ENCODE measurements at places on chromosomes 3 and 15.
A peak's percentile ranks its signal among the peaks of the same experiment; 100 is the strongest.

DNA sequence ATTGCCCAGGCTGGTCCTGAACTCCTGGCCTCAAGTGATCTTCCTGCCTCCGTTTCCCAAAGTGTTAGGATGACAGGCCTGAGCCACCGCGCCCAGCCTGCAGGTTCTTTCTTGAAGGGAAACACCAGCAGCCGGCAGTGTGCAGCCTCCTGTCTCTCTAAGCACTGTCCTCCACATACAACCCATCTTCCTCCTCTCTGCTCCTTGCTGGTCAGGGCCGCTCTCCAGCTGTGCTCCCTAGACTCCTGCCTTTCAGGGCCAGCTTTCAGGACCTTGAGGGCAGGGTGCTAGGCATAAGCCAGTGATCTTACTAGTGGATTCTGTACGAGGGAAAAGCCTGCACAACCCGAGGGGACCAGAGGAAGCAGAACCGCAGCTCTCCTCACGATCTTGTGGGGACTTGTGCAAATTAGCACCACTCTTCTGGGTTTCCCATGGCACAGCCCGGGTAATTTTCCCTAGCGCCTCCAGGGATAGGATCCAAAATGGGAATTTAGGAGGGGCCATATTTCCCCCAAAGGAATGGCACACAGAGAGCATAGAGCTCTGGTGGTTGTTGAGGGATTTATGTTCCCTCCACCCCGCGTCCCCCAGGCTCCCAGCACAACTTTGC lies 18.2 kb upstream of the CORO2B start:
- DNase-seq = no peak

DNA sequence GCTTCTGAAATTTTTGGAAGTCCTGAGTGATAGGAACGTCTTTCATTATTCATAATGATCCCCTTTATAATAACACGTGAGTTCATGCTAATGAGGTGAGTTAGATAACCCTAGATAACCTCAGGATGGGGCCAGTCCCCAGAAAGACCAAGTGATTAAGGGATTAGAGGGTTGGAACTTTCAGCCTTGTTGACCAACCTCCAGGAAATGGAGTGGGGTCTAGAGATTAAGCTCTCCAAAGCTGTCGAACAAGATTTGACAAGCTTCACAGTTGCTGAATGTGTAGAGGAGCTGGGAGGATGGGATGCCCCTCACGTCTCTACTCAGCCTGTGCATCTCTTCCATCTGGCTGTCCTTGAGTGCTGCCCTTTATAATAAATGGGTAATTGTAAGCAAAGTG lies 107.1 kb downstream of the ZMAT3 start:
- DNase-seq = no peak

- no peak for DNase-seq
These were observed 28.7 kb upstream of the XIRP1 start for GRCh38 chr3:39221141-39221530.

DNA sequence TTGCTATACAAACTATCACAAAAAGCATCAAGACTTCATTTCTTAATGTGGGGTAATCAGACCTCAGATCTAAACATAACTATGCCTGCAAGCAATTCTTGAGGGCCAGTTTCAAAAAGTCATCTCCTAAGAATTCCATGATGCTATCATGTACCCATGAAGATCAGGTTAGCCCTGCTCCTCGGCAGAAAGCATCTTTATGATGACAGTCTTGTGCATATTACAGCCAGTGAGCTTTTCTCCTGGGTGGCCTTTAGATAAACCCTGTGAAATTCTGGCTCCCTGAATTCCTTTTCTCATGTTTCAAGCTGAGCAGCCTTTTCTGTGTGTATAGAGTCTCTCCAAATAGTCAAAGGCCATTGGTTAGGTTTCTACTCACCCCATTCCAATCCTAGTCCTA lies 201.9 kb upstream of the MCTP2 start:
- no peak for DNase-seq

- DNase-seq = no peak
These were observed 81.4 kb upstream of the HES1 start for GRCh38 chr3:194054540-194054939.

DNA sequence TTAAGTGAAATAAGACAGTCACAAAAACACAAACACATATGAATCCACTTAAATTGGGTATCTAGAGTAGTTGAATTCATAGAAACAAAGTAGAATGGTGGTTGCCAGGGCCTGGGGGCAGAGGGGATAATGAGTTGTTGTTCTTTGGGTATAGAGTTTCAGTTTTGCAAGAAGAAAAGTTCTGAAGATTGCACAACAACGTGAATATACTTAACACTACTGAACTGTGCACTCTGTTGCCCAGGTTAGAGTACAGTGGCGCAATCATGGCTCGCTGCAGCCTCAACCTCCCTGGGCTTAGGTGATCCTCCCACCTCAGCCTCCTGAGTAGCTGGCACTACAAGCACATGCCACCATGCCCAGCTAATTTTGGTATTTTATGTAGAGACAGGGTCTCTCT lies 14.9 kb downstream of the GRAMD2A start:
- DNase-seq = no peak

GRCh38 chr3:111903067-111903511 lies 44.0 kb downstream of the PHLDB2 start:
- no peak for DNase-seq

GRCh38 chr3:139695426-139696313 lies 17.9 kb upstream of the NMNAT3 start:
- DNase-seq = no peak

- DNase-seq = peak; percentile 7
These were observed 262.7 kb upstream of the GADL1 start for GRCh38 chr3:31157047-31157694.

GRCh38 chr3:17367171-17367570 lies 375.3 kb downstream of the TBC1D5 start:
- DNase-seq = no peak

DNA sequence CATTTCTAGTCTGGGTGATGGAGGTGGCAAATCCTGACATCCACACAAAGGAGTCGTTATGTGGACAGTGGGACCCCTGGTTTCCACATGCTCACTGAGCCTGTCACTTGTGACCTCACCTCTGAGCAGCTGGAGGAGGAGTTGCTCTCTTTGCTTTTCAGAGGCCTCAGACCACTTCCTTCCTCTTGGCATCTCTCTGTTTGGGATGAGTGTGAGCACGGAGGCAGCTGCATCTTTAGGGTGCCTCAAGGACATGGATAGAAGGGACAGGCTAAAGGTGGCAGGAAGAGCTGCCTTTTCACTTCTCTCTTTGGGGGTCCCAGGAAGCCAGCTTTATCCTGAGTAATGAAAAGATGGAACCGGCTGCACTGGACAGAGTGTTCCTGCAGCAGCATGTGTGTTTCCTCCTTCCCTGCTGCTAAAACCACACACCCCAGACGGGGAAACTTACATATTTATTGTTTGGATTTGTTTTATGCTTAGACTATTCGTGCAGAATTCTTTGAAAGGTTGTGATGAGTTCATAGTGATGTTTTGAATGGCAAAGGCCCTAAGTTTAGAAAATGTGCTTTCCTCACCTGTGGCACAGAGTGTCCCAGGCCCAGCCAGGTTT lies 31.8 kb downstream of the GPR171 start:
- peak; percentile 25 for DNase-seq

GRCh38 chr3:125179884-125180240 lies 32.7 kb downstream of the SLC12A8 start:
- no peak for DNase-seq

DNA sequence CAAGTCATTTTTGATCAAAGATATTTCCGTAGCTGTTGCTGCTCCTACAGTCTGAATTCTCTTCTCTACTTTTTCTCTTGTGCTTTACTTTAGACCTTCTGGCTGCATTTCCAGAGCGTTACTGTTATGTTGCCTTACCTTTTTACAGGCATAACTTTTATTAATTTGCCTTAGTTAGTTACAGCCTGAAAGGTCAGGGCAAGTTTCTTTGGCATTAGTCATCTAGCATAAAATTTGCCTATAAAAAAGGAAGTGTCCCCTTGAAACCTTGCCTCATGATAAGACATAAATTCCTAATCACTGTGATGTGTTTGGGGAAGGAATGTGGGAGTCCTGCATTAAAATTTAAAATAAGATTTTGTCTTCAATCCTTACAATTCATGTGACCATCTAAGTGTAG lies 618.5 kb downstream of the NR2F2 start:
- DNase-seq = no peak

GRCh38 chr15:91182101-91182500 lies 82.0 kb downstream of the SV2B start:
- no peak for DNase-seq

GRCh38 chr3:142888099-142888480 lies 793 bp downstream of the PCOLCE2 start:
- DNase-seq = no peak

- no peak for DNase-seq
These were observed 34.0 kb upstream of the PCSK6 start for GRCh38 chr15:101523560-101523940.

DNA sequence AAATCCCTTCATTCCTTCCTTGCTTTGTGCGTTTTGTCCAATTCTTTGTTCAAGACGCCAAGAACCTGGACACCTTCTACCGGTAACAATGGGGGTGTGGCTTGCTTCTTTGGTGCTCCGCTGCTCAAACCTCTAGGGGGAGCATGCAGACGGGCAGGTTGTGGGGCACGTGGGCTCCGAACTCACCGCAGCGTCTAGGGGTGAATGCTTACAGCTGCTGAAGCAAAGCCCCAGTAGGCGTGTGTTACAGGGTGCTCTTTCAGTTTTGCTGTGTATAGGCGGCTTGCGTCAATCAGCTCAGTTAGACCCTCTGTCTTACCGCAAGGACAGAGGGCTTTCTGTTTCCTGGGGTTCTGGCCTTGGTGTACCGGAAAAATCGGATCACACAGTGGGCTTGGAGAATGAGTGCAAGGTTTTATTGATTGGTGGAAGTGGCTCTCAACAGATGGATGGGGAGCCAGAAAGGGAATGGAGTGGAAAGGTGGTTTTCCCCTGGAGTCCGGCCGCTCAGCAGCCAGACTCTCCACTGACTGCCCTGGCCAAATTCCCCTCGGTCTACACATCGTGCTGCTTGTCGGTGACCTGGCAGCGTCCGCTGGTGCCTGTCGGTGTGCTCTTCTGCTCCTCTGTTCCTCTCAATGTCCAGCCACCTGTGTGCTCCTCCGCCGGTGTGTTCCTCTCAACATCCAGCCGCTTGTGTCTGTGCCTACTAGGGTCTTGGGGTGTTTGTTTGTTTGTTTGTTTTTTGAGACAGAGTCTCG lies 1.2 kb upstream of the LRRC34 start:
- peak; percentile 98 for DNase-seq

DNA sequence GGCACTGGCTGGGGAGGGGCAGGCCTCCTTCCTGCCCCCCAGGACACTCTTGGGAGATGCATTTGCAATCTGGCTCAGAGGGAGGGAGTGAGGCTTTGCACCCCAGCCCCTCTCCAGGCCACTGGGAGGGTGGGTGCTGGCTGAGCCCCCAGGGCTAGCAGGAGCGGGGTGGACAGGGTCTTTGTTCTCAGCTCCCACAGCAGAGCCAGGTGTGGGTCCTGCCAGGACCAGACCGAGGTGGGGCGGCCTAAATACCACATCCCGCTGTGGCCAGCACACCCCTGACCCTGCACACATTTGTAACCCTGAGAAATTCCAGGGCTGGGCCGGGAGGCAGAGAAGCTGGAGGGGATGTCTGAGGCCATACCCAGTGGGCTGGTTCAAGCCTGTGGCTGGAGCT lies 41.0 kb downstream of the STARD5 start:
- DNase-seq = no peak

DNA sequence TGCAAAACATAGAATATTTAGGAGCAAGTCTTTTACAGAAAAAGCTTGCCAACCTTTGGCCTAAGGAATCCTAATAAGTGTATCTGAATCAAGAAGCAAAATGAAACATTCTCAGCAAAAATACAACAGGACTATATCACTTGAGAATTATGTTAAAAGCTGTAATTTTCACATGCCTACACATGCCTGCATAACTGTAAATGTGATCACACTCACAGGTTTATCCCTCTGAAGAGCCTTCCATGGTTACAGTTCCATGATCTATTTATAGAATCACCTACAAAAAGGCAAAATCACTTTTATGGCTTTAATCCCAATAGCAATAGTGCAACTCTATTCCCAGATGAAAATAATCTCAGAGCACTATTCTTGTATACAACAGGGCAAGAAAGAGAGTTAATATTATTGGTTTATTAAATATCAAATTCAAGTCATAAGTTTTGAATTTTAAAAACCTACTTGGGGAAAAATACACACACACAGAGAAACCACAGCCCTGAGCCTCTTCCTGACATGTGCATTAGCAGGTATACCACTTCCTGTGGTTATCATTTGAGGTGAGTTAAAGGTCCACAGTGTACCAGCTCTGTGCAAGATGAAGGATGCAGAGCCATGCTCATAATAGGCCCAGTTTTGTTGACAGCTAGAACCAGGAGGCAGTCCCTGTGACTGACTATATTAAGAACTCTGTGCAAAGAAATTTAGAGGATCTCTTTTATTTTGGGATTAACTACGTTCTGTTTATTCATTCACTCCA lies 252.5 kb upstream of the TGFBR2 start:
- DNase-seq = no peak

- no peak for DNase-seq
These were observed 193.0 kb upstream of the THRB start for GRCh38 chr3:24687671-24688070.

GRCh38 chr15:58228718-58229117 lies 90.5 kb downstream of the AQP9 start:
- no peak for DNase-seq

DNA sequence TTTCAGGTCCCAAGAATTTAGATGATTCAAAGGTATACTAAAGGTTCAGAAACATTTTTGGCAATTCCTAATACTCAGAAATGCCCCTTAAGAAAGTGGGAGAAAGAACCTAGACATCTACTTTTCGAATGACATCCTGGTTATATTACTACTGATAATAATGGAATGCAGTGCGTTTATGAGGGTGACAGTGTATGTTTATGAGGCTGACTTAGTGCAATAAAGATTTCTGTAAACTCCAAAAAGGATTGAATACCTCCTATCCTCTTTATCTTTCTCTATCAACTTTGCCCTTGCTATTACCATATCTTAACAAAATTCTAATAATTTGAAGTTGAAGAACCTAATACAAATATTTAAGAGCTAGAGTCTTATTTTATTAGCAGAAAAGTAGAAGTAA lies 348.9 kb upstream of the EPHA6 start:
- no peak for DNase-seq
